Retina (tissue), 1 donor: ENCODE measurements at places on chromosomes 7 and 10.
A peak's percentile ranks its signal among the peaks of the same experiment; 100 is the strongest.

DNA sequence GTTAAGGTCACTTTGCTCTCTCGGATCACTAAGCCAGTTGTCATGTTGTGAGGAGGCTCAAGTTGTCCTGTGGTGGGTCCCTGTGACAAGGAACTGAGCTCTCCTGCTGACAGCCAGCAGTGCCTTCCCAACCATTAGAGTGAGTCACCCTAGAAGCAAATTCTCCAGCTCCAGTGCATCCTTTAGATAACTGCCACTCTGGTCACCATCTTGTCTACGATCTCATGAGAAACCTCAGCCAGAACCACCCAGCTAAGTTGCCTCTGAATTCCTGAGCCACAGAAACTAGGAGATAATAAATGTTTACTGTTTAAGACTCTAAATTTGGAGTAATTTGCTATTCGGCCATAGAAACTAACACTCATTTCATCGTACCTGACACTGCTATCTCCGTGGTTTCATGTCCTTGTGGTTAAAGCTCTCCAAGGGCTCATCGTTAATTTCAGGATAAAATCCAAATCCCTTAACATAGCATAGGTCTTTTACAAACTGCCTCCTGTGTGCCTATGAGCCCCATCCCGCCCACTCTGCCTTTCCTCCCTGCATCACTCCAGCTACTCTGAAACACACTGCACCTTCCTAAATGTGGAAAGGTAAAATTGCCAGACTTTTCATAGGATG, 56.5 kb upstream of the WIPF3 start:
- DNase-seq = no peak

DNA sequence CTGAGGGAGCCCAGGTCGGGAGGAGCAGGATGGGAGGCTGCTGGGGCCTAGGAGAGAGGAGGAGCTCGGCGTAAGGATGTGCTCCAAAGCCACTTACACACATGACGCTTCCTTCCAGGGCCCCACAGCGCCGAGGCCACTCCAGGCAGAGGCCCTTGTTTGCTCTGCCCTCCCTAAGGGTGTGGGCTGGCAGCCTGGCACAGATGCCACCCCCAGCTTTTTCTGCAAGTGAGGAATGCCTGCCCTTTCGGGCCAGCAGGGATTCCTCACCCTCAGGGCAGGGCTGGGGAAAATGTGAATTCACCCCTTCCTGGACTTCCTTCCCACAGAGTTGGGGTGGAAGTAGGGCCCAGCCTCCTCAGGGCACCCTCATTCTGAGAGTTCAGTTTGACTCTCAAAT, 5.6 kb upstream of the AQP1 start:
- no peak for DNase-seq

DNA sequence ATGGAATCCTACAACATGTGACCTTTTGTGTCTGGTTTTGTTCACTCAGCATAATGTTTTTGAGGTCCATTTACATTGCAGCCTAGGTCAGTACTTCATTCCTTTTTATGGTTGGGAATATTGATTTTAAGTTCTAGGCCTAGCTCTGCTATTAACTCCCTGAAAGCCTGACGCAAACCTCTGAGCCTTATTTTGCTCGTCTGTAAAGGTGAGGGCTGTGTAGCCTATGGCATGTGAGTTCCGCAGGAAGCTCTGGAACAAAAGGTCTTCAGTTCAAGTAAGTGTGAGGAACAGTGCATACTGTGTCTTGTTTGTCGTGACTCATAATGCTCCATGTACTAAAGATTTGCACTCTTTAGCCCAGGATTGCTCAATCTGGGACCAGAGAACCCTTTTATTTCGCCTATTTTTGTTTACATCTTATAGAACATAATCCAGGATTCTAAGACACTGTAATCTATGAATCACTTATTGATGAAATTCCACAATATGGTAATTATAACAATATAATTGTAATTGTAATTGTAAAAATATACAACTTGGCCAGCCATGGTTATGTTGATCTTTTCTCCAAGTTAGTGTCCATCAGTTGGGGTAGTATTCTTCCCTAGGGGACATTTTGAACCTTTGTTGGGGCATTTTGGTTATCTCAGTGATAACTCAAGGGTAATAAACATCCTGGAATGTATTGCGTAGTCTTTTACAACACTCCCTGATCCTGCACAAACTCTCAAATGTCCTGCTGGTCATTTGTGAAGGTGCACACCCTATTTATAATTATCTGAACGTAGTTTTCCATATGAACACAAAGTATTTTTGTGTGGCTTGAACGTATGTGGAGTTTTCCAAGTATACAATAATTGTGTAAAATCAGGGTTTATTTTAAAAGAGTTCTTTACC, 184.7 kb downstream of the VTI1A start:
- no peak for DNase-seq

- no peak for DNase-seq
These were observed 137.3 kb downstream of the HECW1 start for GRCh38 chr7:43249823-43250145.

- no peak for DNase-seq
These were observed 141.5 kb downstream of the CUBN start for GRCh38 chr10:16987976-16988610.

DNA sequence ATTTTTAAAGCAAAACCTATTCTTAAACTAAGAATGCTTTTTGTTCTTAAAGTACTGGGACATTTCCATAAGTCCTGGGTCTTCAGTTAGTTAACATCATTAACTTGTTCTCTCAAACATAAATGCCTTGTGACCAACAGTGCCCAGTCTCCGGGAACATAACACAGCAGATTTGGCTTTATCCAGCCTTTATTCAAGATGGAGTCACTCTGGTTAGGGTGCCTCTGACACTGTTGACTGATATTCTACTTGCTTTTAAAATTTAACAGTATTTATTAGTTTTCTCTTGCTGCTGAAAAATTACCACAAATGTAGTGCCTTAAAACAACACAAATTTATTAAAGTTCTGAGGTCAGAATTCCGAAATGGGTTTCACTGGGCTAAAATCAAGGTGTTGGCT, 44.1 kb downstream of the AVL9 start:
- DNase-seq = no peak

GRCh38 chr7:131072505-131073091, 255.1 kb upstream of the MKLN1 start:
- DNase-seq = no peak

- peak; percentile 53 for DNase-seq
These were observed 28.6 kb downstream of the MTURN start for GRCh38 chr7:30163231-30163894.

GRCh38 chr10:6083523-6084475, 5.0 kb upstream of the RBM17 start:
- no peak for DNase-seq

GRCh38 chr10:85043207-85043606, 714.8 kb downstream of the CCSER2 start:
- DNase-seq = no peak

DNA sequence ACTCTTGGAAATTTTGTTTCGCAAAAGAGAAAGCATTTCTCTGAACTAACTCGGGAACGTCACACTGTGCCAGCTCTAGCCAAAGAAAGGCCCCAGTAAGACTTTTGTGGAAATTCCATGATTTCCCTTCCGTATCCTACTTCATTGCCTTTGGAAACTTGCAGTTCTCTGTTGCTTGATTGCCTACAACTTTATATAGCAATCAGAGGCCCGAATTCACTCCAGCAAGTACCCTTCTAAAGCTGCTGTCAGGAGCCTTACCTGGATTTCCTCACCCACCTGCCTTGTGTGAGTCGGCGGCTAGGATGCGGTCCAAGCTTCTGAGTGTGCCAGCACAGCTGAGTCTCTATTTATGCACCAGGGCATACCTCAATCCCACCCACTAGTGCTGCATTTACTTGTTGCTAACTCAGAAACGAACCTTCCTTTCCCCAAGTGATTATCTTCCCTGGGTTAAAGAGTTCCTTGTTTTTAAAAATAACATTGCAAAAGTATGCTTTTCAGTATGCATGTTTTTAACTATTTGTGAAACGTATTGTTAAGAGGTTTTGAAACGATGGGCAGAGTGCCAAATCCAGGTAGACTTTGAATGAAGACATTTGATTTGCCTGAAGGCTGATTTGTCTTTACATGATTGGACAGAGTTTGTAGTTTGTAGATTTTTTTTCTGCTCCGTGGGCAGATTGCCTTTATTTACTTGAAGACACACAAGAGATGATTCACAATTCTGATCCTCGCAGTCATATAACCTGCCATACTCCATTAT, at the start of gene AGR2:
AGR2 (minus strand) TSS at position 326 of the 766 bp plus-strand sequence. CDS start 3,203 bp downstream, outside the sequence.
- DNase-seq = no peak

- DNase-seq = no peak
These were observed 148.0 kb downstream of the ANKRD7 start for GRCh38 chr7:118372530-118372929.

DNA sequence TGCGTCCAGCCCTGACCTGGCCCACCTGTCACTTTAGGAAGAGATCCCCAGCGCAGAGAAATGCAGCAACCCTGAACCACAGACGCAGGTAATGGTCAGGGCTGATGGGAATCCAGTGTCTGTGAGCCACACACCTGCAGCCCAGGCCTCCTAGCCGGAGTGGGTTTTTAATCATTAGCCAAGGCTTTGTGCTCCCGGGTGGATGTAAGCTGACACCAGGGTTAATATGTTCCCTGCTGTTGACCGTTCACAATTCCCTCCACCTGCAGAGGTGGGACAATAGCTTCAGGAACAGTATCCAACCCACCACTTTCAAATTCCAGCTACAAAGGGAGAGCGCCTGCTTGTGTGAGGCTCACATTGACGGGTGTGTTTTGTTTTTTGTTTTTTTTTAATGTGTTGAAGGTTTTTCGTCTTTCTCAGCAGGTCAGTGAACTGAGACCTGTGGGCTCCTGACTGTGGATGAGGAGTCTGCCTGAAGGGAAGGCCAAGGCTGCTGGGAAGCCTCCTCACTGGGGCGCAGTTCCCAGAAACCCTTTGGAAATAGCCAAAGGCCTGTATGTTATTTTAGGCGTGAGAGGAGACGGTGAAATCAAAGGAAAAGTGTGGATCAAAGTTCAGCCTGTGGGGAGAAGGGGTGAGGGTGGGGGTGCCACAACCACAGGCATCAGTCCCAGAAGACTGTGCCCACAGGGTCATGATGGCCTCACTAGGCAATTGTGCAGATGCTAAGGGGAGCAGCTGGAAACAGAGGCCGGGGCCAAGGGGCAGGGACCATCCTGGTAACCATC, 111.1 kb downstream of the TNS3 start:
- DNase-seq = no peak

DNA sequence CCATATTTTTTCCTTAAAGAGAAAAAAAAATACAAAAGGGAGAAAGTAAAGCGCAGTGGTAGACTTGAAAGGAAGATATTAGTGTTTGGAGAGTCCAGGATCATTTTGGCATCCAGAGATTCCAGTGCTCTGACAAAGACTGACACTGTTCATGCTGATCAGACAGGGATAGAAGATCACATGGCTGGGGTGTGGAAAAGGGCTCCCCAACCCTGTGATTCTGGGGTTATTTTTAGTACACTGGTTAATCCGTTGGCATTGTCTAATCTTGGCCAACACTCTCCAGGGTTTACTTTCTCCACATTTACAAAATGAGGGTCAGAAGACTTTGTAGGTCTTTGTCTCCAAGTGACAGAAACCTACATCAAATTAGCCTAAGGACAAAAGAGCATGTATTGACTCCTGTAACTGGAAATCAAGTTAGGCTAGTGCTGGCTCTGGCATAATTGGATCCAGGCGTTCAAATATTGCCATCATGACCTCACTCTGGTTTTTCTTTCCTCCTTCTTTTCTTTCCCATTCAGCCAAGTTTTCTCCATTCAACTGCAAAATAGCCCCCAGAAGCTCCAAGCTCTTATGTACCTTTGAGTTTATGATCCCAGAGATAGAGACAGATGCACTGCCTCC, 181.6 kb downstream of the PHTF2 start:
- no peak for DNase-seq

DNA sequence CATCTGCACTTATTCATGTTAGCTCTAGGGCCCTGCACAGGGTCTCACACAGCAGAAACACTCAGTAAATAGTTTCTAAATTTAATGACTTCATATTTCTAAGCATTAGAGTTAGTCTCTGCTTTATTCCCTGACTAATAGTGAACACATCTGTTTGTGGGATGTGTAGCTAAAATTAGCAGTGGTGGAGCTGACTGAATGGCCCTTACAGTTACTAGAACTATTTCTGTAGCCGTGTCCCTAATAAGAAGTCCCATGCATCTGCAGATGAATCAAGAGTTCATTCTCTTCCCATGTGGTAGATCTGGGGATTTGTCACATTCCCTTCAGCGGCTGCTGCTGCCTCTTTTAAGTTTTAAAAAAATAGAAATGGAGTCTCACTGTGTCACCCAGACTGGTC, 11.7 kb downstream of the MAP3K8 start:
- DNase-seq = no peak

- DNase-seq = no peak
These were observed 354.0 kb downstream of the PHF14 start for GRCh38 chr7:11327633-11328032.

DNA sequence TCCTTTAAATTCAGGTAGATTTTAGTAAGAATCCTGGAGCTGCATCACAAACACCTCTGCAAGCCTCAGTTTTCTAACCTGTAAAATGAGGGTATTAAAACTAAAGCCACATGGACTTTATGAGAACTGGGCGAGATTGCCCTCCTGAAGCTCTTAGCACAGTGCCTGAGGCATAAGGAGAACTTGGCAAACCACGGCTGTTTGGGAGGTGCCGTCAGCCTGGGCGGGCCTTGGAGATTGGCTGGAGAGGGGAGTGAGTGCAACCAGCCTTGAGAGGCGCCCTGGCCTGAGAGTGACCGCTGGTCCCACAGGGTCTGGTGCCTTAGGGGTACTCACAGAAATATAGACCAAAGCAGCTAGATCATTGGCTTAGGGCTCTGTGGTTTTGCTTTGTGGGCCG, 5.4 kb upstream of the TNS3 start:
- DNase-seq = no peak

DNA sequence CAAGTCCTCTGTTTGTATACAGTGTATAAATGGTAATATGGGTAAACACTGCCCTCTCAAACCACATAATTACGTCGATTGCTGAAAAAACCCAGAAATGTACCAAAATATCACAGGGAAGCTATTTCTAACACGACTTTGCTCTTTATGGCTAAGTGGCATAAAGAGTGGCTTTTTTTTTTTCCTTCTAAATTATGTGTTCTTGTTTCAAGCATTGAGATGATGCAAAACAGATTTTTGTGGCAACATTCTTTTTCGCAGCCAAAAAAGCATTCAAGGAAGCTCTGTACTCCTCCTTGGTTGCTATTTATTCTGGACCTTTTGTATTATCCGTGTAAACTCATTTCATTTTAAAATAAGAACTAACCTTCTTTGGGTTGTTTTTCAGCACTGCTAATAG, 138.9 kb downstream of the VTI1A start:
- no peak for DNase-seq

GRCh38 chr7:39386718-39387117, 179.5 kb upstream of the YAE1 start:
- no peak for DNase-seq

DNA sequence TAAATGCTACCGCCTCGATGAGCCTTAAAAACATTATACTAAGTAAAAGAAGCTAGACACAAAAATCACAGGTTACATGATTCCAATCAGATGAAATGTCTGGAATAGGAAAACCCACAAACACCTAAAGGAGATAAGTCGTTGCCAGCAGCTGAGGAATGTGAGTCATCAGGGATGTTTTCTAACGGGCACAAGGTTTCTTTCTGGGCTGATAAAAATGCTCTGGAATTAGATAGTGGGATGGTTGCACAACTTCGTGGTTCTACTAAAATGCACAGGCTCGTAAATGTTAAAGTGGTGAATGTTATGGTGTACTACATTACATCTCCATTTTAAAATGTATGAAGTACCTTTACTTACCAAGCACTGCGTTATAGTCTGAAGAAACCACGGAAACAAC, 9.7 kb downstream of the ABLIM1 start:
- DNase-seq = no peak
